CD4-positive, alpha-beta memory T cell (primary cell): ENCODE measurements at places on chromosomes 3 and 15.

DNA sequence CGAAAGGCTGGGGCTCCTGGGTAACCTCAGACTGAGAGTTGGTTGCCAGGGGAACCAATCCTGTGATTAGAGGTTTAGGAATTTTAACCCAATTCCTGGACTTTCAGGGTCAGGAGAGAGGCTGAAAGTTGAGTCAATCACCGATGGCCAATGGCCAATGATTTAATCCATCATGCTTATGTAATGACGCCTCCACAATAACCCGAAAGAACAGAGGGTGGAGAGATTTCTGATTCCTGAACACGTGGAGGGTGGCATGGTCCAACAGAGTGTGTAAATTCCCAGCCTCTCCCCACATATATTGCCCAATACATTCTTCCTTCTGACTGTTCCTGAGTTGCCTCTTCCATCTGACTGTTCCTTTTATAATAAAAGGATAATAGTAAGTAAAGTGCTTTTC, 137.2 kb upstream of the CBLB start:
- DNase-seq = no peak

- no peak for DNase-seq
These were observed 16.3 kb downstream of the TMEM43 start for GRCh38 chr3:14141144-14141543.

GRCh38 chr3:11509173-11510000, 134.3 kb downstream of the VGLL4 start:
- DNase-seq = no peak

DNA sequence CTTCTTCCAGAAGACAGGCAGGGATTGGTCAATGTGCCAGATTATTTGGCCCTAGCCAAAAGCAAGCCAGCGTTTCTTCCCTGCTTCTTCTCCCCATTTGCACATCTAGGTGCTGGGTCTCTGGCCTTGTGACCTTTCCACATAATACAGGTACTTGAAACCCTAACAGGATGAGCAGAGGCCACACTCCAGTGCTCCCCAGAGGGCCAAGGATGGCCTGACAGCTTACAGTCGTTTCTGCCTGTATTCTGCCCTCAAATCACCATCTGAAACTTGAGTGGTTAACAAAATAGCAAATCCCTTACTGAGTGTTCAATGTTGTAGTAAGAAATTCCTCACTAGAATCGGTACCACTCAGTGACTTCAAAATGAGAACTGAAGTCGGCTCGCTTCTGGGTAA, 29.1 kb downstream of the MKRN2 start:
- DNase-seq = no peak

- no peak for DNase-seq
These were observed 91.9 kb downstream of the EPHB1 start for GRCh38 chr3:134886991-134887390.

GRCh38 chr3:155326901-155327300, 33.4 kb upstream of the STRIT1 start:
- DNase-seq = no peak

GRCh38 chr3:169822983-169823382, 10.3 kb upstream of the LRRC34 start:
- DNase-seq = no peak

- DNase-seq = no peak
These were observed 543.7 kb downstream of the FHIT start for GRCh38 chr3:60707452-60708020.

GRCh38 chr3:161508852-161509477, 12.4 kb downstream of the OTOL1 start:
- DNase-seq = no peak

DNA sequence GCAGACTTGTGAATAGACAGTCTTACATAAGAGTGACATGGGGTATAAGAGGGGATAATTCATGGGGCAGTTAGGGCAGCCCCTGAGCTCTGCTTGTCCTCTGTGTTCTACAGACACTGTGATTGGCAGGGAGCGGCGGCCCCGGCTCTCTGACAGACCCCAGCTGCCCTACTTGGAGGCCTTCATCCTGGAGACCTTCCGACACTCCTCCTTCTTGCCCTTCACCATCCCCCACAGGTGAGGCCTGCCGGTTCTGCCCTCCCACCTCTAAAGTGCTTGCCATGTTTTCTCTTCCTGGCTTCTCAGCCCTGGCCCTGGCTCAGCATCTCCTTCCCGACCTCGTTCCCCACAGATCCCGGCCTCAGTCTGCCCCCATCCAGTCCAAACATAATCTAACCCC, 3.4 kb downstream of the CYP1A2 start:
- no peak for DNase-seq

DNA sequence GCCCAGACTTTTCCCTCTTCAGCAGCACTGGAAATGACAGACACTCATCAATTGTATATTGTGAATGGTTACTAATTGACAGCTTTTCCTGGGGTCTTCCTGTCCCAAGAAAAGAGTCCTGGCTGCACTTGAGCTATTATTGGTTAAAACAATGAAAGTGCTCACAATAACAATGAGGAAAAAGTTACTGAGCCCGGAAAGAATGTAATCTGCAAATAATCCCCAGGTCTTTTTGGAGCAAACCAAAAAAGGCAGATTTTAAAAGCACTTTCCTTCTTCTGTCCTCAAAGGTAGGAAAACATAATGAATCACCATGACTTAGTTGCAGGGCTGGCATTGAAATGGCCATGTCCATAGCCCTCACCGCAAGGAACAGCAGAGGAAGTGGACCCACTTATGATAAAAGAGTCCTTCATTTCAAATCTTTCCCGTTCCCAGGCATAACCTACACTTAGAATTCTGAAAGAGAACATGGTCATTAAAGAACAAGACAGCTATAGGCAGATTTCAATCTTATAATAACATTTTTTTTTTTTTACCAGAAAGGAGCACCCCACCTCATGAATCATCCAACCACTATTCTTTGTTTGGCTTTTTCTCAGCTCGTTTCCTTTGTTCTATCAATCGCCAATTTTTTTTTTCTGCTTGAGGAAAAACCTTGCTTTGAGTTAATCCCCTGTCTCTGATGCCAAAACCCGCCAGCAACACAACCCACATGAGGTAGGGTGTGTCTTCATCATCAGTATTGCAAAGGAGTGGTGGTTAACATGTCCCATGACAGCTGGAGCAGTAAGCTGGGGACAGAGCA, 35.5 kb upstream of the ATP1B3 start:
- DNase-seq = no peak

DNA sequence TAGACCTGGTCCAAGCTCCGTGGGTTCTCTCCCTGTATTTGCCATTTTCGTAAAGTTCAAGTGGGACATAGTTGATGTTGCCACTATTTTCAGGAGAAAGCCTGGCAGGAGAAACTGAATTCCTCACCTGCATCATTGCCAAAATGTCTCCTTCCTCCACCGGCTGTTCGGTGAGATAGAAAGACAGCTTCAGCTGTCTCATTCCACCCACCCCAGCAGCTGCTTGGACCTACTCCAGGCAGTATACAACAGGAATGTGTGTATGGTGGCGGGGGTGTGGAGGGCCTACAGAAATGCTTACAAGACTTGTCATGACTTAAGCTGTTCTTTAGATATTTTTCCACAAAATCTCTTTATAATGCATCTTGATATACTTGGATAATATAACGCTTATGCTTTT, 132.7 kb upstream of the RAP2B start:
- no peak for DNase-seq

- DNase-seq = no peak
These were observed 74.9 kb downstream of the NTRK3 start for GRCh38 chr15:88181613-88182012.

- no peak for DNase-seq
These were observed 21.8 kb downstream of the FLNB start for GRCh38 chr3:58029842-58030584.

DNA sequence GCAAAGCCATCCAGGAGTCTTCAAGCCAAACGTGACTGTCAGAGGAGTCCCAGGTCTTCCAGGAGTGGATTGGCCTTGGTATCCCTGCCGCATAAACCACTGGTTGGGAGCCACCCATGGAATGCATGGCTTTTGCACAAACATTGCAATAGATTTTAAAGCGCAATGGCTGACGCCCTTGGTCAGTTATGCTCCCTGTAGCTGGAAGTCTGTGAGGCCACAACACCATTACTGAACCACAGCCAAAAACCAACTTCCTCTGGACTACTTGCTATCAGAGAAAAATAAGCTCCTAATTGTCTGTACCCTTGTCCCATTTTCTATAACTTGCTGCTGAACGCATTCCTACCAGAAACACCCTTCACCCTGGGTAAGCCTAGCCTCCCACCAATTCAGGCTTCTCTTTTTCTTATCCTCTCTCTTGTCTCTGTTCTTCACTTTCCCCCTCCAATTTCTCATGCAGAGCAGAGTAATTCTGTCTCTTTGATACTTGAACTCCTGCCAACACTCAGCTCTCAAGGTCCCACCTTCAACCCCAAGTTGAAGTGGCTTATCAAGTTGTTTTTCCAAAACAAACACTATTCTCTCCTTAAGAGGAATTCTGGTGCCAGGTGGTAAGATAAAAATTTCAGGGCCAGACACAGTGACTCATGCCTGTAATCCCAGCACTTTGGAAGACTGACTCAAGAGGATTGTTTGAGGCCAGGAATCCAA, 176.4 kb upstream of the UBE2E1 start:
- DNase-seq = no peak

DNA sequence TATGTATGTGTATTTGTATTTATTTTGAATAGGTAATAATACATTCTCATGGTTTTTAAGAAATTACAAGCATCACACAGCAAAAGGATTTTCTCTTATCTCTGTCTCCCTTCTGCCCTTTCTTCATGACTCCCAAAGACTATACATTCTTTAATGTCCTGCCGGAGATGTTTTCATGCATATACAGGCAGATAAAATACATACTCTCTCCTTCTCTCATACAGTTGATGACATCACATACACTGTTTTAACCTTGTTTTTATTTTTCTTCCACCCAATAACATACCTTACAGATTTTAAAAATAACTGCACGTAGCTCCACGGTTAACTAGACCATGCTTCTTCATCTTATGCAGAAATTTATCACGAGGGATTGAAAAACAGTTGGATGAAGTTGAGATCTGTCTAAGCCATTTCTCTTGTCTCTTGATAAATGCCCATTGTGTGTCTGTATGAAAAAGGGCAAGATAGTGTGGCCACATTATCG, 249.8 kb downstream of the EDEM1 start:
- no peak for DNase-seq

DNA sequence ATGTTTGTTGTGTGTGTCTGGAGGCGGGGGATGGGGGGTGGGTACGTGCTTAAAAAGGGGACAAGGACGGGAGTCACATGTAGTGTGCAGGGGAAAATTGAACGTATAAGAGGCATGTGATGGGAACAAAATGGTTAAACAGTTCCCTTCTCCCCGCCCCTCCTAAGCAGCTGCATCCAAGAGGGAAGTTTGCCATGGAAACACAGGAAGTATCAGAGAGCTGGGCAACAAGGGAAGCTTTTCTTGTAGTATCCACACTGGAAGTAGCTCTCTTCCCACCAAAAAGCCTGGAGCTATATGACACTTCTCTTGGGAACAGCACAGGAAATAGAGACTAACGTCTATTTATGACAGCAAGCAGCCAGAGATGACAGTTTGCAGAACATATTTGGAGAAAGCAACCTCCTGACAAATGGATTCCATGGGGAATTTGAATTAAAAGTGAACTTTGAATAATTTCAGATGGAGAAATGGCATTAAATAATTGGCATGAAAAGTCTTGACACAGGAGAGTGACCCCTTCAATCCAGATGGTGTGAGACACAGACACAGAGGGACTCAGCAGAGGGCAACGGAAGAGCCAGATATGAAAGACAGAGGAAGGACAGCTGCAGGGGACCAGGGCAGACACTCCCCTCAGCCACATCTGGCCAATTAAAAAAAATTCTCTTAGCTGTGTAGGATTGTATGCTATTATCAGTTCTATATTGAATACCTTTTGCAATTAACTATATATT, 294.2 kb upstream of the TBL1XR1 start:
- no peak for DNase-seq

- no peak for DNase-seq
These were observed 34.1 kb downstream of the ABTB1 start for GRCh38 chr3:127706785-127707351.

- DNase-seq = no peak
These were observed 68.9 kb upstream of the NR2F2 start for GRCh38 chr15:96261575-96262034.

- DNase-seq = no peak
These were observed 91.1 kb downstream of the LINGO1 start for GRCh38 chr15:77541421-77542181.

DNA sequence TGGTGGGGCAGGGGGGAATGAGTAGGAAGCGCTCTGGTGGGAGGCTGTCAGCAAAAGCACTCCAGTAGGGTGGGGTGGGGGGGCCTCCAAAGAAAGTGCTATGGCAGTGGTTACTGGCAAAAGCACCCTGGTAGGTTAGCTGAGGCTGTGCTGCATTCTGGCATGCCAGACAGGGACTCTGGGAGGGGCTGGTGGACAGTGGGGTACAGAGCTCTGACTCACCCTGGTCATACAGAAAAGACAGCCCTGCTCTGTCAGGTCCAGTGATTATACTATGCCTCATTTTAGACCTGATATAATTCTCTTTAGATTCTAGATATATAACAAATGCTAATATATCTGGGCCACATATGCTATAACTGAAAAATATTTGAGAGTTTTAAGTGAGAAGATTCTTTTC, 82.8 kb upstream of the CPNE4 start:
- no peak for DNase-seq

DNA sequence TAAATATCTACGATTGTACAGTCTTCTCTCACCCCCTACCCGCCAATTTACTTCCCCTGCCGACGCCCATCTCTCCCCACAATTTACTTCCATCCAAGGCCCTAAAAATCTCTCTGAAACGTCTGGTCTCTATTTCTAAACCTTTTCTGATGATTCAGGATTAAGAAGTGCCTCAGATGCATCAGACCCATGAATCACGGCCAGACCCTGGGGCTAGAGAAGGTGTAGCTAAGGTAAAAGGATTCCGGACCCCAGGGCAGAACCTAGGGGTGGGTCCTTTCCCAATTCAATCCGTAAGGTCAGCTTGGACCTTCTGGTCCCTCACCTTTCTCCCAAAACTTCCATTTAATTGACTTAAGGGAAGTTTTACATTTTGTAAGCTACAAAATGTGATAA, 46.4 kb downstream of the LRIG1 start:
- no peak for DNase-seq

DNA sequence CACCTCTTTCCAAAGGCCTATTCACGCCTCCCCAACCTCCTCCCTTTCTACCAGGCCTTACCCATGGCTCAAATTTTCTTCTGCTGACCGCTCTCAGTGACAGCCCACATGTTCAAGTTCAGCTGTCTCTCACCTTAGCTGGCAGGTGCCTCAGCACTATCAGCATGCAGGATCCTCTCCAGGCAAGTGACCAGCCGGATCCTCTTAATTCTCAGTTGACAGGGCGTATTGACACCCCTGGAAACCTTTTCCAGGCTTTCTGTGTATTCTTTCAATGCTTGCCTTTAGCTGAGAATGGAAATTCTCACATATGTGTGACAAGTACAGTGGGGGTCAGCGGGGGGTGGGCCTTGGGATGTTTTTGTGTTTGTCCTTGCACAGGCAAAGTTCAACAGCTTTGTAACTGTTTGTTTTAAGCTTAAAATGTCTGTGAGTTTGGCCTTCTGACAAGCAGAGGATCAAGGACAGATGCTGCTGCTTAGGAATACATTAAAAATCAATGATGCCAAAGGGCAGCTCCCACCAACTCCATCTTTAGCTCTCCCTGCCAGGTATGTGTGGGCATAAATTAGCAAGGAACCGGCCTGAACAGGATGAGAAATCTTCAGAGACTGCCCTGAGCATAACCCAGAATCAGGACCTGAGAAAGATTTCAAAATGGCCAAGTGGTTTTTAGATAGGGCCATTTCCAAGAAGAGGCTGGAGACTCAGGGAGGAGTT, 17.4 kb upstream of the BDH1 start:
- DNase-seq = no peak
